ENCODE measurements at places on chromosomes 3 and 15. TPM values are rescaled to one million over a fixed set of nuclear protein-coding genes. Genes with fewer than 3 reads are reported as not detected.

ZNF621 gene
- 6.4 TPM for total RNA-seq

GOLGA8J gene
- total RNA-seq = not detected

ARPP21 gene
- total RNA-seq = not detected

TGM5 gene
- total RNA-seq = not detected

MINAR1 gene
- total RNA-seq = 0.67 TPM

NOX5 gene
- 0.31 TPM for total RNA-seq

SLC9C1 gene
- not detected for total RNA-seq

TAMM41 gene
- total RNA-seq = 31.0 TPM

CTXND1 gene
- not detected for total RNA-seq

RYR3 gene
- 0.05 TPM for total RNA-seq

CRYGS gene
- 0.49 TPM for total RNA-seq

PLA2G4F gene
- not detected for total RNA-seq

FMN1 gene
- total RNA-seq = 0.37 TPM

AGBL1 gene
- not detected for total RNA-seq

RNF168 gene
- total RNA-seq = 4.2 TPM

TM6SF1 gene
- total RNA-seq = 0.10 TPM

GTF2A2 gene
- 187 TPM for total RNA-seq

CGNL1 gene
- total RNA-seq = 2.0 TPM

HYPK gene
- total RNA-seq = 4.8 TPM

YEATS2 gene
- 8.8 TPM for total RNA-seq

ICE2 gene
- 36.2 TPM for total RNA-seq

SLC28A2 gene
- total RNA-seq = not detected

ECE2 gene
- not detected for total RNA-seq

CSPG4 gene
- 0.10 TPM for total RNA-seq

KCNMB2 gene
- not detected for total RNA-seq

HCN4 gene
- total RNA-seq = 0.22 TPM

TGM4 gene
- 0.08 TPM for total RNA-seq

Data from A549 treated with CpdA at 1 μM for 4 hours (cell line).